Caudate nucleus (tissue), 63 donors: ENCODE measurements at places on chromosomes 7 and 10.

GRCh38 chr10:44477046-44477425 is 92.1 kb upstream of the CXCL12 start:
- no peak for DNase-seq

- DNase-seq: no peak
These were observed 103.5 kb upstream of the ZNF438 start for GRCh38 chr10:31135171-31135570.

GRCh38 chr10:131015271-131015670 is 296.2 kb downstream of the TCERG1L start:
- DNase-seq: no peak

GRCh38 chr7:37642028-37642540 is 41.5 kb upstream of the GPR141 start:
- DNase-seq: no peak

GRCh38 chr7:132232406-132232805 is 343.9 kb downstream of the PLXNA4 start:
- no peak for DNase-seq

DNA sequence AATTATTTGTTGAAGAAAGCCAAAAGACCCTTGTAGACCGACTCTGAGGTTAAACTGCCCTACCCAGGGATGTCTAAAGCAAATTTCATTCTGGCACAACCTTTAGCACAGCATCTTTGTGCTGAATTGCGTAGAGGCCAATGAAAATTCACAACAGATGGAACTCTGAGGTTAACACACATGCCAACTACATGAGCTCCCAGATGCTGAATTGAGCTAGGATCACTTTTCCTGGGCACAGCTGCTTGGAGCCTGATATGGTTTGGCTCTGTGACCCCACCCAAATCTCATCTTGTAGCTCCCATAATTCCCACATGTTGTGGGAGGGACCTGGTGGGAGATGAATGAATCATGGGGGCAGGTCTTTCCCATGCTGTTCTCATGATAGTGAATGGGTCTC is 158.0 kb upstream of the PTN start:
- no peak for DNase-seq

DNA sequence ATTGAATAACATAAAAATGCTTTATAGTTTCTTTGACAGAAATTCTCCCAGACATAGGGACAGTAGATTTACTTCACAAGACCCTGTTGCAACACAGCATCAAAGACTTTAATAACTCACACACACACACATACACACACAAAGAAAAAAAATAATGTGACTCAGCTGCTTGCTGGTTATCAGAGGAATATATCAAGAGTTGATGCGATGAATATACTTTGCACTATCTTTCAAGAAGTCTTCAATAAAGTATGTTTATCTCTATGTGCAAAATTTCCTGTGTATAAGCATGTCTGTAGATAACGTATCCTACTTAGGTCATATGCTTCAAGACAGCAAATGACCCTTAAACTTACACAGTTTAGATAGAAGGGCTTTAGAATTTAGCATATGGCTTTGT is 243.1 kb downstream of the ARL4A start:
- no peak for DNase-seq

DNA sequence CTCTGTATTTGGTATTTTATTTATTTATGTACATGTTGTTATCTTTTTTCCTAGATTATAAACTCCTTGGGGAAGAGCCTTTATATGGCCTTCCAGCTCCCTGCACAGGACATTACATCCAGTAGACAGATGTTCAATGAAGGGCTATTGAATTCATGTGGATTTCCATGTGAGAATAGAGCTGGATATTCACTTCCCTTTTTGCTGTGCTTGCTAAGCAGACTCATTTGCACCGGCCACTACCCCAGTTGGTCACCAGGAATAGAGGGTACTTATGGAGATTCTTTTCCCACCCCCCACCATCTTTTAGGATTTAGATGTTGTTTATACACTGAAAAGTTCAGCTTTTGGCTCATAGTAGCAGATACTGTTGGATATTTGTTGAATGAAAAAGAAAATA is 374.1 kb downstream of the NRG3 start:
- no peak for DNase-seq

DNA sequence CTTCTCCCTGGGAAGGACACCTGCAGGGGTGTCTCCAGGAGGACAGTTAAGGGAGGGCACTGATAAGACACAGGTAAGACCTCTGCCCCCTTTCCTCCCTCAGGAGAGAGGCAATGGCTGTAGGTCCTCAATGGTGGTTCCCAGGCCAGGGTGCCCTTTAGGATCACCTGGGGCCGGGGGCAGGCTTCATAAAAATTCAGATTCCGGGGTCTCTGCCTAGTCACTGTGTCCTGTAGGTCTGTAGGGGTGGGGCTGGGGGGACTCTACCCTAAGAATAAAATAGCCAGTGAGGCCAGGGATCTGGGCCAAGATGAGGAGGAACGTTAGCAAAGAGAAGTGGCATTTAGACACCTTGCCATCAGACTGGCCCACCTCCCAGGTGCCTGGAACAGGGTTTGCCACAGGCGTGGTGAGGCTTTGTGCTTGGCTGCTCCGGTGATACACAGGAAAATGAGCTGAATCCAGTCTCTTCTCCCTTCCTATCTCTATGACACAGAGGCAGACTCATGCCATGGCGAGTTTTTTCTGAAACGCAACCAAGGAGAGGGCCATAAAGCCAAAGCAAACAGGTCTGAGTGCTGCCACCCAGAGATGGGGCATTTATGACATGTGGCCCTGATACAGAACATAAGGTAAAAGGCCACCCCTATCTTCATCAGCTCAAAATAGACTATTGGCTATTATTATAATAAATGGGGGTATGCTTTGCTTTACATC is 52.6 kb downstream of the SH3PXD2A start:
- no peak for DNase-seq

DNA sequence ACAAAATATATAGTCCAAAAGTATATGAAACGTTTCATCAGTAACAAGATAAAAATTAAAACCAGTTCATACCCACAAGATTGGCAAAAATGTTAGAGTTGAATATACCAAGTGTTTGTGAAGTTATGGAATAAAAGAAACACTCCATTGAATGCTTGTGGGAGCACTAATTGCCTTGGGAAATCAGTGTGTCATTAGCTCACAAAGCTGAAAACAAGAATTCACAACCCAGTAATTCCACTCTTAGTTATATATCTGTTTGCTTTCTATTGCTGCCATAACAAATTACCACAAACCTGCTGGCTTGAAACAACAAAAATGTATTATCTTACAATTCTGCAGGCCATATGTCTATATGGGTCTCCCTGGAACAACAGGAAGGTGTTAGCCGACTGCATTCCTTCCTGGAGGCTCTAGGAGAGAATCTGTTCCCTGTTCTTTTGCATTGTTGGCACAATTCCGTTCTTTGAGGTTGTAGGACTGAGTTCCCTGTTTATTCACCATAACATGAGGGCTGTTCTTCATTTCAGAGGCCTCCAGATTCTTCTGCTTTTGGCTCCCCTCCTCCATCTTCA is 45.7 kb downstream of the SEM1 start:
- no peak for DNase-seq

DNA sequence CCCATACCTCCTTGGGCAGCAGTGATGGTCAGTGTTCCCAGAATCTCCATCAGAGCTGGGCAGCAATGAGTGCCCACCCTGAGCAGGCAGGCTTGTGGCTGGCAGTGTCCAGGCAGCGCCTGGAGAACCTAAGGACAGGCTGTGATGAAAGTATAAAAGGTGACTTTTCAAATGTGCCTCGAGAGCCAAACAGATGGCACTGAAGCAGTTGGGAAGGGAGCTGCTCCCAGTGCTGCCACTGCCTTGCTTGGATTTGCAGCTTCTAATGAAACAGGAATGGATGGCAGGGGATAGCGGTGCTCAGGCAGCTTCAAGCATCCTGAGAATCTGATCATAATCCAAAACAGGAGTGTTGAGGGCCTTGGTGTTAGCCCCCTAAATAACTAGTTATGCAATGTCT is 179.8 kb upstream of the AOAH start:
- DNase-seq: no peak

DNA sequence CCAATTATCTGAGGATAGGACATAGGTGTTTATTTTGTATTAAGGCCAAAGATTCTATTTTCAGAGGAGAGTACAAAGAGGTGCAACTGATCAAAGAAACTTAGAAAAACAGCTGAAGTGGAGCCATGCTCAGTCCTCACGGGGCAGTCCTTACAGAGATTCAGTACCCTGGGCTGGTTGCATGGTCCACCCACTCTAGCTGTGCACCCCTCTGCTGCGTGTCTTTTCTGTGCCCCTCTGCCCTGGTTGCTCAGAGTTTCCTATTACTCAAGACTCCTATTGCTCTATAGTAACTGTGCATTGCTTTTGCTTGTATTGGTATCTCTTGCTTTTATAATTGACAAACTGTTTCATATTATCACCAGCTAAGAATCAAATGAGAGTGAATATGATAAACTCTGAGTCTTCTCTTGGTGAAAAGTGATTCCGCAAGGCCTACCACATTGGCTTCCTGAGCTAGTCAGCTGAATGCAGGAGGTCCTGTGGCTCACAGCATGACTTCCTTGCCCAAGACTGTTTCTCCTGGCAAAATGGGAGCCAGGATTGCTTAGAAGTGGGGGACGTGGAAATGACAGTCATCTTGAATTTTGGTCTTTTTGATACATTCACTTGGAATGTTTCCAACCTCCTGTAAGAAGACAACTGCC is 137.0 kb downstream of the GLCCI1 start:
- DNase-seq: no peak

DNA sequence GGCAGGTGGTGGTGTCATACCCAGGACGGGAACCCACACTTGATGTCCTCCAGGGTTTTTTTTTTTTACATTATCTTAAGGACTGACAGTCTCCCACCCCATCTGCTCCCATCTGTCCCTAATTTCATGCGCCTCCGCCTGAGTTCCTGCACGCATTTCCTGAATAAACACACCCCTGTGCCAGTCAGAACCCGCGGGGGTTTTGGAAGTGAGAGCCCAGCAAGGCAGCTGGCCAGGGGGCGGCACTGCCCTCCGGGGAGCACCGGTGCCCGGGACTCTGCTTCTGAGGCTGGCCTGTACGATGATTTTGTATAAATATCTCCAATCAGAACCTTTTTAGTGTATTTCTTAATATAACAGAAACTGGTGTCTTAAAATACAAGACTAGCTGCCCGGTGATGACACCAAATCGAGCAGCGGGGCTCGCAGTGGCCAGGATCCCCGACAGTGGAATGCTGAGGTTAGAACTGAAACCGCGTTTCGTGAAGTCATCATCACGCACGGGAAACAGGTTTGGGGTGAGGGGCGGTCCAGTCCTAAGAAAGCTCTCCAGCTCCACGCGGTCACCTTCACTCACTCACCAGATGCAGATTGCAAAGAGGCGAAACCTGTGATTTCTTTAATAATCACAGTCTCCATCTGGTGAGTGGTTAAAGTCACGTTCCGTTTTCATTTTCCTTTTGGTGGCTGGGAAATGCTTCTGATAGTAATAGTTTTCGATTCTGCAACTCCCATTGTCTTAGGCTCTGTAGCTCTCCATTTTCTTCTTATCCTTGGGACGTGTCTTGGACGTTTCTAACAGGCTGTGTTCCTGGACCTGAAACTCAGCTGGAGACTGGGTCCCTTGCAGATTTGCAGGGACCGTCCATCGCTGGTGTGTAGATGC is 19.7 kb downstream of the BNIP3 start:
- DNase-seq: no peak

- no peak for DNase-seq
These were observed 1.6 kb downstream of the GPR22 start for GRCh38 chr7:107471292-107472070.

DNA sequence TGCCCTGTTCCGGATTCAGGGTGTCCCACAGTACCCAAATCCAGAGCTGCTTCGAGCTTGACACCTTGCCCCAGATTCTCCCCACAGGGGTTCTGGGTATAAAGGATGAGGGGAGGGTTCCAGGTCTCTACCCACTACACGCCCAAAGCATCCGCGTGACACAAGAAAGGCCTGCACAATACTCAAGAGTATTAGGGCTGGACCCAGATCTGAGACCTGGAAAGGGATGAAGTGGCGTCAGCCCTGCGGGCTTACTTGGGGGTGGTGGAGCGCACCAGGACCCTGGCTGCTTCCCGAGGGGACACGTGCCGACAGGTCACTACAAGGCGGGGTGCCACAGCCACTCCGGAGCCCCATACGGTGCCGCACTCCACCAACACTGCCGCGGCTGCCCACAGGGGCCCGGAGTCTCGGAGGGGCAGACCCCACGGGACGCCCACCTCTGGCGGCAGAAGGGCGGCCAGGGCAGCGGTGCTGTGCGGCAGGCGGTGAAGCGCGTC is 1.3 kb downstream of the TYSND1 start:
- DNase-seq: no peak

GRCh38 chr10:77641788-77642397 is 4.3 kb upstream of the KCNMA1 start:
- no peak for DNase-seq

- DNase-seq: no peak
These were observed 10.7 kb upstream of the STEAP4 start for GRCh38 chr7:88317422-88317821.

DNA sequence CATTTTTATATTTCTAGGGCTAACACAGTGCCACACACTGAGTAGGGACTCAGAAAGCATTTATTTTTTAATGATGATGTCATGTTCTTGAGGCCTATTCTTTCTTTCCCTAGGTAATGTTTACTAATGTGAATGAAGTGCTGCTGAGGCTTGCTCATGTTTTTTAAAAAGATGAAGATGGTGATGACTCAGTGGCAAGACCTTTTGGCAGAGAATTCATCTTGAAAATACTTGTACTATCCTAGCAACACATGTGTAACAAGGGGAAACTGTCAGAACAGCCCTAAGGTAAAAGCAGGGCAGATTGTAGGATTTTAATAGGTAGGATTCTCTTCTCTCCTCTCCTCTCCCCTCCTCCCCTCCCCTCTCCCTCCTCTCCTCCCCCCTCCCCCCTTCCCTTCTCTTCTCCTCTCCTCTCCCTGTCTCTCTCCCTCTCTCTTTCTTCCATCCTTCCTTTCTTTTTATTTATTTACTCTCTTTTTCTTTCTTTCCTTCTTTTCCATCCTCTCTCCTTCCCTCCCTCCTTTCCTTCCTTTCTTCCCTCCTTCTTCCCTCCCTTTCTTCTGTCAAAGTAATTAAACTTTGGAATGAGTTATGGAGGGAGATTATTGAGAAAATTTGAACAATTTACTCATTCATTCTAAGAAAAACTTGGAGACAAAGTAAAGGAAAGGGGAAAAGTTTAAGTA is 75.3 kb downstream of the ZNF92 start:
- DNase-seq: no peak

DNA sequence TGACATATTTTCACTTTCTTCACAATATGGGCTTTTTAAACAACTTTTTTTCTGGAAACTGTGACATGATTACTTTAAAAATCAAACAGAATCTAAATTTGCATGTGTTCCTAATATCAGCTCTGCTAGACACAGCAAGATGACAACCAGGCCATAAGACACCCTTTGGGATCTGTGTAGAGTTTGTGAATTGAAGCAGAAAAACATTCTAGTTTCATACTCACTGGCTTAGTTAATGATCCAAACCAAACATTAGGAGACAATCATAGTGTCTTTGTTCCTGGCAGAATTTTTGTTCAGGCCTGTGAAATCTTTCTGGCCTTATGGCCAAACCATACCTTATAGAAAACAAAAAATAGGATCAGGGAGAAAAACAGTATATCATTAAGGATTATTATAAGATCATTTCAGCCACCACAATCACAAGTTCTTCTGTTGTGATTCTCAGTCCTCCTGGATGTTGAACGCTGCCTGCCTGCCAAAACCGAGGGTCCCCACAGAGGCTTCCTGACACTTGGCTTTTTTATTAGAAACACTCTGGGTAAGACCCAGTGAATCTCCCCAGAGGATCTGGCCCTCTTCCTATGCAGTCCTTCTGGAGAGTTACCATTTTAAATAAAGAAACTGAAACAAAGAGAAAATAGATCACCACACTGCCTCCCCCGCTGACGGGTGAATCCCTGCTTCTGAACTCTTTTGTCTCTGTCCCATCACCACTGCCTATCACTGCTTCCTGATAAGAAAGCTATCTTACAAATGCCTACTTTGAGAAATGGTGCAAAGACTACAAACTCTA is 79.2 kb upstream of the PPP1R3C start:
- DNase-seq: no peak
